ENCODE measurements at places on chromosomes 16 and 17. TPM values are rescaled to one million over a fixed set of nuclear protein-coding genes. Genes with fewer than 3 reads are reported as not detected.

ALDH3A1 gene
- 11.3 TPM for total RNA-seq

CAPNS2 gene
- total RNA-seq = 67.4 TPM

NHLRC4 gene
- not detected for total RNA-seq

LRRC37B gene
- 8.2 TPM for total RNA-seq

CYGB gene
- 21.0 TPM for total RNA-seq

WFDC1 gene
- not detected for total RNA-seq
